ENCODE measurements at places on chromosomes 1 and 21. TPM values are rescaled to one million over a fixed set of nuclear protein-coding genes. Genes with fewer than 3 reads are reported as not detected.

DNA sequence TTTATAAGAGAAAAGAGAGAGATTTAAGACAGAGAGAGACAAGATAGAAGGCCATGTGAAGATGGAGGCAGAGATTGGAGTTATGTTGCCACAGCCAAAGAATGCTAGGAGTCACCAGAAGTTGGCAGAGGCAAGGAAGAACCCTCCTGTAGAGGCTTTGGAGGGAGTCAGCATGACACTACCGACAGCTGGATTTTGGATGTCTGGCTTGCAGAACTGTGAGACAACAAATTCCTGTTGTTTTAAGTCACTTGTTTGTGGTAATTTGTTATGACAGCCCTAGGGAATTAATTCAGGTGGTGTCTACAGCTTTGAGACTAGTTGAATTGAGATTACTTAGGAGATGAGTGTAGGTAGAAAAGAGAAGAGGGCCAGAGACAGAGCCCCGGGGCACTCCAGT, 158.5 kb downstream of the DNM3 start:
- H3K27ac ChIP-seq, result no peak overlapping the region
- H3K4me3 ChIP-seq, result no peak overlapping the region
- no peaks in the 10 kb centered on the region for H3K27me3 ChIP-seq
- DNase-seq, result no peak

DNA sequence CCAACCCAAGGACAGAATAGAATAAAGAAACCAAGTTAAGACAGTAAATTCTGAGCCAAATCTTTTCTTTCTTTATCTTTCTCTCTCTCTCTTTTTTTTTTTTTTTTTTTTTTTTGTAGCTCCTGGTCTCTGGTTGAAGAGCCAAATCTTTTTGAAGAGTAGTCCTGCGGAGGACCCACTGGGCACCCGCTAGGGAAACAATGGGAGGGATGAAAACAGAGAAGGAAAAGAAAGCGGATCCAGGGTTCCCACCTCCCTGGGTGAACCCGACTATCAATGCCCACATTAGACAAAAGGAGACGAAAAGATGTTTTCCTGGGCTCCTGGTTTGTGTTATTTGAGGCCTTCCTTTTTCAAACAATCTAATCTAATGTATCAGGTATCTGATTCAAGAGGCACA, 49.8 kb upstream of the FBXO28 start:
- no peaks in the 10 kb centered on the region for H3K36me3 ChIP-seq
- H3K4me1 ChIP-seq, result no peaks in the 10 kb centered on the region
- no peak overlapping the region for H3K27ac ChIP-seq
- no peak overlapping the region for H3K4me3 ChIP-seq

DNA sequence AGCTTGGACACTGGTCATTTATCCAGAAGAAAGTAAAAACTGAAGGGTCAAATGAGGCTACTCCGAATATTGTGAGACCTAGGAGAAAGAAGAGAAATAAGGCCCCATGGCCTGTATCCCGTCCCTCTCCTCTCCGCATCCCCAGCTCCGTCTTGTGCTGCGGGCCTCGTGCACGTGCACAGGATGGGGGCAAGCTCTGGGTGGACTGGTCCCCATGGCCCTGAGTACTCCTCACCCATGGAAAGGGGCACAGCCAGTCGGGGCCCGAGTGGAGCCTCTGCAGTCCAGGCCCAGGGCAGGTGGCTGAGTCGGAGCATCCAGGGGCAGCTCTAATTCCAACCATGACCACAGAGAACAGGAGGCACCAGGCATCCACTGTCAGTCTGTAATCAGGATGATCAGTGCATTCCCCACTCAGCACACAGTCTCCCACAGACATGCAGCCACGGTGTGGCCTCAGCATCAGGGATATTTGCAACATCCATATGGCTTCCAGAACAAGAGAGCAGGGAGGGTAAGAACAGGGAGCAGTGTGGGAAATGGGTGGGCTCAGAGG, 12.5 kb upstream of the OLIG1 start:
- H3K36me3 ChIP-seq, result no peaks in the 10 kb centered on the region
- no peak overlapping the region for H3K27ac ChIP-seq
- H3K4me3 ChIP-seq, result no peak overlapping the region
- no peaks in the 10 kb centered on the region for H3K4me1 ChIP-seq
- H3K27me3 ChIP-seq, result no peaks in the 10 kb centered on the region
- no peak for DNase-seq

Gene C1QB
- total RNA-seq, result 26.5 TPM

GRCh38 chr1:34587761-34588160, 167.1 kb upstream of the GJB5 start:
- DNase-seq, result no peak
- no peaks in the 10 kb centered on the region for H3K4me1 ChIP-seq
- H3K4me3 ChIP-seq, result no peak overlapping the region
- no peak overlapping the region for H3K27ac ChIP-seq
- H3K27me3 ChIP-seq, result no peaks in the 10 kb centered on the region
- no peaks in the 10 kb centered on the region for H3K36me3 ChIP-seq

Gene OR2AK2
- not detected for total RNA-seq
